ENCODE measurements at places on chromosomes 12 and 14.
A peak's percentile ranks its signal among the peaks of the same experiment; 100 is the strongest.

DNA sequence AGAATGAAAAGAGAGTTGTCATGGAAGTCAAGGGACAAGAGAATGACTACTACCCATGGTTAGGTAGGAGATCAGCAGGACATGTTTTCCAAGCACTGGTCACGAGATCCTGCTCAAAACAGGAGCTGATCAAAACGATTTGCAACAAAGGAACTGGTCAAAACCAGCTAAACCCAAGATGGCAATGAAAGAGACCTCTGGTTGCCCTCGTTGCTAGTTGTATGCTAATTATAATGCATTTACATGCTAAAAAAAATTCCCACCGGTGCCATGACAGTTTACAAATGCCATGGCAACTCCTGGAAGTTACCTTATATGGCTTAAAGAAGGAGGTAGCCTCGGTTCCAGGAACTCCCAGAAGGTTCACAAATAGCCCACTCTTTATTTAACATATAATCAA is 95.0 kb upstream of the OTX2 start:
- DNase-seq = no peak

- no peak for DNase-seq
These were observed 64.7 kb upstream of the RFLNA start for GRCh38 chr12:124230117-124230757.

DNA sequence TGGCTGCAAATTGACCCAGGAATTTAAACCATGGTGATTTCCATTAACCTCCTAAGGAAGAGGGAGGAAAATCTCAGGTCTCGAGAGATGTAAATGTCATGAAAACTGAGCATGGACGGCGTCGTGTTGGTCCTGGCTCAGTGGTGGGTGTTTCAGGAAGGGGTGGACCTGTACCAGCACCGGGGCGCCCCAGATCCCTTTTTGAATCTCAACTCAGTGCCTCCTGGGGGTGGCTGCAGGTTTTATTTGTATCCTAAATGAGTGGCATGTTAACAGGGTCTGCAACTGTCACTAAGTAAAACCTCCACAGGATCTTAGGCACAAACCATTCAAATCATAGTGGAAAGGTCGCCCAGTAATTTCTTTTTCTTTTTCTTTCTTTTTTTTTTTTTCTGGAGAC is 101.3 kb downstream of the ASCL4 start:
- no peak for DNase-seq

DNA sequence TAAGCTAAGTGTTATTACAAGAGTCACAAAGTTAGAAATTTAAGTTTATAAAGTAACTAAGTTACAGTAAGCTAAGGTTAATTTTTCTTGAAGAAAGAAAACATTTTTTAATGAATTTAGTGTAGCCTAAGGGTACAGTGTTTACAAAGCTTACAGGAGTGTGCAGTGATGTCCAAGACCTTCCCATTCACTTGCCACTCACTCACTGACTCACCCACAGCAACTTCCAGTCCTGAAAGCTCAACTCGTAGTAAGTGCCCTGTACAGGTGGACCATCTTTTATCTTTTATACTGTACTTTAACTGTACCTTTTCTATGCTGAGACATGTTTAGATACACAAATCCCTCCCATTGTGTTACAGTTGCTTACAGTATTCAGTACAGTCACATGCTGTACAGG is 60.9 kb upstream of the TMEM263 start:
- DNase-seq = no peak

DNA sequence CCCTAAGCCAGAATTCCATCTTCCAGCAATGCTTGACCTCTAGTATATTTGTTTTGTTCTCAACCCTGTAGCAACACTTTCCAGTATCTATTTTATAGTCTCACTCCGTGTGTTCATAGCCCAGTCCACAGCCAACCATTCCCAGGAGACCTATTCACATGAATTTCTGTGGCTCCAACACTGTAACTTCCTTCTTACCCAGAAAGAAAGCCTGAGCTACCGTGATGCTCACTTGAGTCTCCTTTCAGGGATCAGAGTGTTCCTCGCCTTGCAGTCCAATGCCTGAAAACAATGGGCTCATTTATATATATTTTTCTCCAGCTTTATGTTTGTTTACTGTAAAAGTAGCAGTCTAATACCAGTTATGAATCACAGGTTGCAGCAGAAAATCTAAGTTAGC is 645.0 kb upstream of the NOVA1 start:
- DNase-seq = no peak

DNA sequence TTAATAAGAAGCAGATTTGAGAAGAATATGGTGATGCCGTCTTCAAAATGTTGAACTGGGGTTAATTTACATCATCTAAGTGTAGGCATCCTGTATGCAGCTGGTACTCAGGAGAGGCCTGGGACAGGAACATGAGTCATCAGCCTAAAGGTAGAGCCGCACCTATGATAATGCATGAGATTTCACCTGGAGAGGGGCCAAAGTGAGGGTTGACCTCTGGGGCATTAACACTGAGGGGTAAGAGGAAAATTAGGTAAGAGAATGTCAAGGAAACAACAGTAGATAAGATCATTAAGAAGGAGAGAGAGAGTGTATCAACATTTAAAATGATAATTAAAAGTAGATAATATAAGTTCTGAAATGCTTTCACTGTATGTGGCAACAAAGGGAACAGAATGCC is 20.2 kb upstream of the SSTR1 start:
- DNase-seq = no peak

DNA sequence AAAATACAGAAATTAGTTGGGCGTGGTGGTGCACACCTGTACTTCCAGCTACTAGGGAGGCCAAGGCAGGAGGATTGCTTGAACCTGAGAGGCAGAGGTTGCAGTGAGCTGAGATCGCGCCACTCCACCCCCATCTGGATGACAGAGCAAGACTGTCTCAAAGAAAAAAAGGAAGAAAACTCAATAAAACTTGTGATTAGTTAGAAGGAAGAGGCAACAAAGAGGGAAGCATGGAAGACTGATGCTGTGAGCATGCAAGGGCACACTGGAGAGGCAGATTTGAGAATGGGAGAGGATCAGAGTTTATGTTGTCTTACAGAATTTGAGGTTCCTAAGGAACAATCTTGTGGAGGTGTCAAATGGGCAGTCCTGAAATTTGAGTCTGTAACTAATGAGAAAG is 2.8 kb upstream of the ZC2HC1C start:
- DNase-seq = no peak

DNA sequence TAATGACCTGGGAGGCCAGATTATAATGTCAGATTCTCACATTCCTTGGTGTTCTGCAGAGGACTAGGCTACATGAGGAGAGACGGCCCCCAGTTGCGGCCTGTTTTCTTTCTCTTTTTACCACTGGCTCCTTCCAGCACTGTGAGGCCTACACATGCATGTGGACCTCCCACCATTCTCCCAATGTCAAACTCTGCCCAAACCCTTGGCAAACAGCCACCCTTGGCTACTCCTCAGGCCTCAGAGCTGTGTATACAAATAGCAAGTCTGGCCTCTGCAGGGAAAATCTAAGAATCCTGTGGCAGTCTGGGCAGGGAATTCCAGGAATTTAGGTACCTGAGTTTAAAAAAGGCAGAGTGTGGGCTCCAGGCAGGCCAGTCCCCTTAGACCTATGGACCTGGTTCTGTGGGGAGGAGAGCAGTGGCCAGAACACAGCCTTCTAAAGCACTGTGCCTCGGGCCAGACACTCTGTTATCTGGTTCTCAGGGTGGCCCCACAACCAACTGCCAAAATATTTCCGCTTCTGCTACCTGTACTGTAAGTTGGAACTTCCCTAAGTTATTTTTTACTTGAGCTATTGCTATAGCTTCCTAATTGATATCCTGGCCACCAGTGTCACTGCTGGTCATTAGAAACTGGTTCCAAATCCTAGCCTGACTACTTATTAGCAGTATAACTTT is 19.9 kb upstream of the NEDD1 start:
- no peak for DNase-seq

- peak; percentile 41 for DNase-seq
These were observed at the start of gene DGLUCY for GRCh38 chr14:91113829-91114078. TSS of gene DGLUCY (plus strand) at chr14:91114073. CDS start at chr14:91160295, 46,222 bp downstream.

DNA sequence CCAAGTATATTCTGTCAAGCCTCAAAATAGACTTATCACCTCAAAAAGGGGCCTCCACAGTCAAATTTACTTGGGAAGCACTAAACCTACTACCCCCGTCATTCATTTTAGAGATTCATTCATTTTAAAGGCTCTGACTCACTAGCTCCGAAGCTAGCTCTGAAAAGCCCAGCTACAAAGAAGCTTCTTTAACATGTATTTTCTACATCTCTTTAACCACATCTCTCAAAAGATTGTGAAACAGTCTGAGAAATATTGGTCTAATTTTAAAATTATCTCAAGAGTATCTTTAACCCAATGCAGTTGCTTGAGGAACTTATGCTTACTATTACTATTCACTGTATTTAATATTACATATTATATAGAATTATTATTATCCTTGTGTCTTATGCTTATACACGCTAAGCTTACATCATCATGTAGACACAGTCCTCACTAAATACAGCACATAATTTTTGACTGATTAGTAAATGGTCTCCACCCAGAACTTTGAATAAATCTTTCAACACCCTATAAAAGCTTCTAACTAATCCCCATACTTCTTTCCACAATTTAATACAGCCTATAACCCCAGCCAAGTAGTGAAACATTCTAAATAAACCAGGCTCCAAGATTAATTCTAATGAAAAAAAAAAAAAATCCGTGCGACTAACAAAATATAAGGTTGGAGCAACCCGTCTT is 7.8 kb downstream of the NT5DC3 start:
- DNase-seq = no peak

All from NCI-H1105 (cell line).